ENCODE measurements at places on chromosomes 3 and 15.

DNA sequence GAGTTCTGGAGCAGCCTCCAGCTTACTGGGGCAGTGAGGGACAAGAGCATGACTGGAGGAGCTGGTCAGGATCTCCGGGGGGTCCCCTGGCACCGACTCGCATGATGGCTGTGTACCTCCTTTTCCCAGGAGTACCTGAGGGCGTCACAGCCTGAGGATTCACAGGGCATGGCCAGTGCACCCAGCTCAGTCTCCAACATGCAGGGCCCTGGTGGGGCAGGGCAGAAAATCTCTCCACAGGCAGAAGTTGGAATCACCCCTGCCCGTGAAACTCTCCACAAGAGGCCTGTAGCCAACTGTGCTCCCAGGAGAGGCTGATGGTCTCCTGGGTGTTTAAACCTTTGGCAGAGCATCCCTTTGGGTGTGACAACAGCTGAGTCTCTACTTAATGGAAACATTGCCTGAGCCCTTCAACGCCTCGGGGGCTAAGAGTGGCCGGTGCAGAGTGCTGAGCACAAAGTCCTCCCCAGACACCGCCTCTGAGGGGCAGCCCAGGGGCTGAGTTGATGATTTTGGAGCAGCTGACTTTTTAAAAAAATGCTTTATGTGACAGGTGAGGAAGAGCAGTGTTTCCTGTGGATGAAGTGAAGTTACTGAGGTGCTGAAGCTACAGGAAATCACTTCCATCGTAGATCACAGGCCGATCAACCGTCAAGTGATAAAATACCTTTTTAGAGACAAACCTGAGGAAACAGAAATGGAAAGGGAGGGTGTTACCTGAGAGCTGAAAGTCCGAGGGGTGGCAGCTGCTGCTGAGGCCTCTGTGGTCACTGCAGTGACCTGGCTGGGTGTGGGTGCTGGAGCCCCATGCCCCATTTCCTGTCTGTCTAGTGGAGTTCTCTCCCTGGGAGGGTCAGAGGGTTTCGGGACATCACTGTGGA lies 21.9 kb upstream of the CXCR6 start:
- no peak for DNase-seq

DNA sequence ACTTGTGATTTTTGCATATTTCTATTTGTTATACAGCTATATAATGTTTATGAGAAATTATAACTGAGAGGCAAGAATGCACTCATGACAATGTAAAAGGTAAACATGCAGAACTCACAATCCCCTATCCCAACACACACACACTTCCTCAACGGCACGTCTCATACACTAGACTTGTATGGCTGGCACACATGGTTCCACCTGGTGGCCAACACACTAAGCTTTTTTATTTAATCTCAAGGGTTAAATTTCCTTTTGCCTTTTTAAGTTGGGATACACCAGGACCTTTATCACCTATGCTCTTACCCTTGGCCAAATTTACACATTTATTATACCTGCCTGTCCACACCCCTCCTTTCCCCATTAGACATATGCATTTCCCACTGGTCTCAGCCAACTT lies 88.6 kb upstream of the PSMD6 start:
- no peak for DNase-seq

GRCh38 chr15:27101982-27102381 lies 131.0 kb downstream of the GABRG3 start:
- DNase-seq, result no peak

GRCh38 chr15:51303462-51303980 lies 34.9 kb downstream of the CYP19A1 start:
- no peak for DNase-seq

- no peak for DNase-seq
Measured at GRCh38 chr3:147843331-147843730, 434.2 kb downstream of the ZIC1 start.
